GM19239 (cell line): ENCODE measurements at places on chromosomes 12 and 14.

DNA sequence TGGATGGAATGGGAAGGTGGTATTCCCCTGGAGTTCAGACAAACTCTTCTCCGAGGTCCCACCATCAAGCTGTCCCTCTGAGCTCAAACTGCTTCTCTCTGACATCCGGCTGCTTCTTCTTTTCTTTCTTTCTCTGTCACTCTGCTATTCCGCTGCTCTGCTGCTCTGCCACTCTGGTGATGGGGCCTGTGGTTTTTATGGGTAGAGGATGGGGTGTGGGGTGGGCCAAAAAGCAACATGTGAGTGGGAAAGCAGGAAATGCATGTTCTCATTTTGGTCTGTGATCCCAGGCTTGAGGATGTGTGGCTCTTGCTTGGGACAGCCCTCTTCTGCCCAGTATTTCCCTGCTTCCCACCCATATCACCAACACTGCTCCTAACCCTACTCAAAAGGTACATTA lies 30.6 kb downstream of the CLECL1 start:
- DNase-seq = no peak

DNA sequence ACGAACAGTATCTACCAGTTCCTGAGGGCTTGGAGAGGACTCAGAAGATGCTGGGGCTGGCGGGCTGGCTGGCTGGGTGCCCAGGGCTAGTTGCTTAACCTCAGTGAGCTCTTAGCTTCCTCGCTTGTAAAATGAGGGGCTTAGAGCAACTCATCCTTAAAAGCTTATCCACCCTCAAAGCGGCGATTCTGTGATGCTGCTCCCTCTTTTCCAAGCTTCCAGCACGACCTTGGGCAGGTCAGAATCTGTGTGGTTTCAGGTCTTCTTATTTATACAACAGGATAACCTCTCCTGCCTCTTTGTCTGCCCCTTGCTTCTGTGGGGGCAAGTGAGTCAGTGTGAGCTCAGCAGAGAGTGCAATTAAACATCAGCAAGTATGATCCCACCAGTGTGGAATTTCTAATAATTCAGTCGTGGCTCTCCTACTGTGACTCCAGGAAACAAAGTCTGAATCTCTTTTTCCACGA lies 281.8 kb downstream of the KSR2 start:
- DNase-seq = no peak

- DNase-seq = no peak
Measured at GRCh38 chr12:51869931-51870330, 18.0 kb upstream of the ANKRD33 start.

DNA sequence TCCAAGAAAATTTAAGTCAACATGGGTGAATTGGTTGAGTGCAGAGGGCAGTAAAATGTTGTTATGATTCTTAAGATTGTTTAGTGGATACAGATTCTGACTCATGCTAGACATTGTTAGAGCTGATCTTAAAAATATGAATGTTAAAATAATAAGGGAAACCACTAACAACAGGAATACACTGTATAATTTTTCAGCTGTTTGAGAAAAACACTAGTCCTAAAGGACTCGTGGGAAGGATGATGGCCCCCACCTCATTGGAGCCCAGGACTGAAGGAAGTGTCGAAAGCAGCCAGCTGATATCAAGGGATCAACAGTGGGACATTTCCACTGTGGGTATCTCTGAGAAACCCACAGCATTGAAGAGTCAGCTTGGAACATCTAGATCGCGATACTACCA lies 82.9 kb upstream of the SCAF11 start:
- no peak for DNase-seq

DNA sequence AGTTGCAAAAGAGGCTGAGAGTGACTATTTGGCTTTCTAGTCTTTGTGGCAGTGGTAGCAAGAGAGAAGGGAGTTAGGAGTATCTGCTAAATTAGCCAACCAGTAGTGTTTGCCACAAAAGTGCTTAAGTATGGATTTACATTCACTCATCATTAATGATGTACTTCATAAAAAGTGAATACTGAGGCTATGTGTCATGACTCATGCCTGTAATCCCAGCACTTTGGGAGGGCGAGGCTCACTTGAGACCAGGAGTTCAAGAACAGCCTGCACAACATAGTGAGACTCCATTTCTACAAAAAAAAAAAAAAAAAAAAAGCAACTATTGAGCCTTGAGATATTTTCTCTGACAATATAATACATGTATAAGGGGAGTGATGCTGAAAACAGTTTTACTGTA lies 36.8 kb downstream of the CCDC177 start:
- DNase-seq = no peak

DNA sequence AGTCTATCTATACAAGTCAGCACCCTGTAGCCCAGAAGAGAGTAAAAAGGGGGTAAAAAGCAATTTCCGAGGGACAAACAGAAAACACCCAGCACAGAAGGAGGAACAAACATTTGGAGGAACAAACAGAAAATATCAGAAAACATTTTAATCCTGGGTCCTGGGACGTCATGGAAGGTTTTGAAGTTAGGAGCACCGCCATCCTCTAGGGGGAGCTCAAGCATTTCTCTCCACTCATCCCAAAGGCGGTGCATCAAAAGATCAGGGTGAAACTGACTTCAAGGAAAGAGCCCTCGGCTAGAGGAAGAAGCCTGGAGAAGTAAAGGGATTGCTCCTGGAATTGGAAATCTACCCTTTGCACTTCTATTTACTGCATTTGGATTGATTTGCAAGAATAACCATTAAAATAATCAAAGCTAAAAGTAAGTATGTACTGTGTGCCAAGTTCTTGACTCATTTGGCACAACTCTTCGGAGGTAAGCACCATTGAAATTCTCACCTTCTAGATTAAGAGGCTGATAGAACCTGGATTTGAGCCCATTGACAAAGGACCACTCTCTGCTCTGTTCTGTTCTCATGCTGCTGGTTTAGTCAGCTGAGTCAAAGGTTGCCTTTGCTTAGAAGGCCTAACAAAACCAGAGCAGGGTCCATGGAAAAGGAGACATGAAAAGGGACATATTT lies 17.2 kb upstream of the POC1B start:
- peak; percentile 43 for DNase-seq

DNA sequence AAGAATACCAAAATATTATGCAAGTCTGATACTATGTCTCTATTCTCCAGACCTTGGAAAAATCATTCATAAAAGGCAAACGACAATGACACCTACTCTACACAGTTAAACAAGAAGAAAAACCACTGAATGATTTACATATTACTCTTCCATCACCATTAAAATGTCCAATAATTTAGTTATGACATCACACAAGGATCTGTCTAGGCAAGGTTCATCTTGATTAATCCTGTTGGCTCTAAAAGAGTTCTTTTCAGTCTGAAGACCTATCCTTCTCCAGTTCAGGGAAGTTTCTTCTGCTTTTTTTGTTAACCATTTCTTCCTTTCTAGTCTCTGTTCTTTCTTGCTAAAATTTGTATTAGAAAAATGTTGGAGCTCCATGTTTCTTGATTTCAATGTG lies 64.0 kb downstream of the OSBPL8 start:
- DNase-seq = no peak

DNA sequence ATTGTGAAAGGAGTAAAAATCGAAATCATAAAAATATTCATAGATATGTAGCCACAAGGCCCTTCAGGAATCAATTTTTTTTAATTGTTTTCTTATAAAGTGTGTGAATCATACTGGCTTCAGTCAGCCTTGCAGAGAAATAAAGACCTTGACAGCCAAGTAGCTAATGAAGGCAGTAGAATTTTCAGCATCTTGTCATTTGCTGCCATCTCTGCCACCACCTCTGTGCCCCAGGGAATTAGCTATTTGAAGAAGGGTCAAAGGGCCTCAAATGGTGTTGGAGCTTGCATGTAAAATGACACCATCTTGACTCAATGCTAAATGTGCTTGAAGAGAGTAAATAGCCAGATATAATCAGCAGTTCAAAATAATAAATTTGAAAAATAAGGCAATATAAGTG lies 359.4 kb upstream of the DCN start:
- DNase-seq = no peak

DNA sequence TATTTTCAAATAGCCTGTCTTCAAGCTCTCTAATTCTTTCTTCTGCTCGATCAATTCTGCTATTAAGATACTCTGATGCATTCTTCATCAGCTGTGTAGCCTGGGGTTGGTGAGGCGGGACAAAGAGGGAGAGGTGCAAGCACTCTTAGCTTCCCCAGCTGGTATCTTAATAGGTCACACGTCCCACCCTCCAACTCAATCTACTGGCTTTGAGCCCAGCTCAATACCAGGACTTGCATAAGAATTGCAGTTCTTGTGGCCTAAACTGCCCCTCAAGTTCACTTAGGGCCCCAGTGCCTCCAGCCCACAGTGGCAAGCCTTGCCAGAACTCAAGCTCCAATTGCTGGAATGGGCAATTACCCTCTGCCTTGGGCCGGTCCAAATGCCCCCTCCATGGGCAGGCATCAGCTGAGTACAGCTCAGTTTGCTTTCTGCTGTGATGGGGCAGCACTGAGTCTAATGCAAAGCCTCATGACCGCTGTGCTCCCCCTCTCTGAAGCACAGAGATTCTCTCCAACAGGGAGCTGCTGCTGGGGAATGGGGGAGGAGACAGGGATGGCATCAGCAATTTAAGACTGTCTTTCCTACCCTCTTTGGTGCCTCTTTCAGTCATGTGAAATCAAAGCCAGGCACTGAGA lies 5.6 kb upstream of the SPATA7 start:
- DNase-seq = no peak

DNA sequence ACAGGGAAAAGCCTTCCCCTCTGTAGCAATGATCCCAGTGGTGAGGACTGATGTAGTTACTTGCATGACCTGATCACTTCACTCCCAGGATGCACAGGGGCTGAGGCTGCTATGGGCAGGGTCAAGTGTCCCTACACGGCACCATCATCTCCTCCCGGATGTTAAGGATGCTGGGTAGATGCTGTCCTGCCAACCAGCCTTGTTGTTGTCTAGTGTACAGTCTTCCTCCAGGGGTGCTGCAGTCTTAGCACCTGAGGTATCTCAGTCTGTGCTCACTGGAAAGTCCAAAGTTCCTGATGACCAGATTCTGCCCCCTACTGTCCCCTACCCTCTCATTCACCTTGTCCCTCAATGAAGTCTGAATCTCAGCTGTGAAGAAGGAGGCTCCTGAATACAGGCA lies 20.1 kb downstream of the CPM start:
- no peak for DNase-seq

DNA sequence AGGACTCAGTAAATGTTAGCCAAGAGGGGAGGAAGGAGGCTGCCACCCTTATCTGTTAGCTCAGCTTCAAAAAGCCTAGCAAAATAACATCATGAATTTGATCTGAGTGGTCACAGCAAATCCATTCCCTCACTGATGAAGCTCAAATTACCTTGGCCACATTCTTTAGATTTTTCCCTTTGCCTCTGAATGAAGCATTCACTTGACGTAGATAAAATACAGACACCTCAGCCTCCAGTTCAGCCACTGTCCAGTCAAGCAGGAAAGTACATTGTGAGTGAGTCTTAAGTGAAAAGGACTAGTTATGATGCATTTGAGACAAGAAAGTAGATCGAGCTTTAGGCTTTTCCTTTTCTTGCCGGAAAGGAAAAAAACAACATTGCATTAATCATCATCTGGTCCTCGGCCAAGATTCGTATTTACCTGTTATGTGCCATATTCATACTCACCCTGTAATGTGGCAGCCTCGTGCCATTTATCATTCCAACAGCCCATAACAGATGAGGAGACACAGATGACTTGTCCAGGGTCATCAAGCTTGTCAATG lies 146.5 kb downstream of the ETV6 start:
- no peak for DNase-seq
